ENCODE measurements at places on chromosomes 3 and 15.
A peak's percentile ranks its signal among the peaks of the same experiment; 100 is the strongest.

DNA sequence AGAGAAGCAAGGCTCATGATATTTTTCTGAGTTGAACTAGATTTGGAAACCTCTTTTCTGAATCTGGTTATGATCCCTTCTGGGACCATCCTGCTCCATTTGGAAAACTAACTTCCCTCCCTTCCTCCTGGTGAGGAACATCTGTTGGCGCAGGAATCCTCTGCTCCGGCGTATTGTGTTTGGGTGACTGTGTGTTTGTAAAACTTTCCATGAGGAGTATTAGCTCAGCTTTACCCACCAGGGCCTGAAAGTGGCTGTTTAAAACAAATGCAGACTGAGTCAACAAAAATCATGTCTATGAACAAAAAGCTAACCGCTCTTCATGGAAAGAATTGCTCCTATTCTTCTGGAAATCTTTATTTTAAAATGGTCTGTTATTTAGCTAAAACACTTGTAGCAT, 17.7 kb downstream of the STARD9 start:
- DNase-seq: no peak

- no peak for DNase-seq
Measured at GRCh38 chr15:74216949-74217348, 14.4 kb upstream of the STRA6 start.

GRCh38 chr3:11289864-11290263, 17.7 kb downstream of the ATG7 start:
- no peak for DNase-seq

GRCh38 chr15:100383302-100384107, 41.7 kb upstream of the ADAMTS17 start:
- DNase-seq: peak; percentile 60

GRCh38 chr15:44082558-44083157, 112.4 kb downstream of the FRMD5 start:
- DNase-seq: no peak

DNA sequence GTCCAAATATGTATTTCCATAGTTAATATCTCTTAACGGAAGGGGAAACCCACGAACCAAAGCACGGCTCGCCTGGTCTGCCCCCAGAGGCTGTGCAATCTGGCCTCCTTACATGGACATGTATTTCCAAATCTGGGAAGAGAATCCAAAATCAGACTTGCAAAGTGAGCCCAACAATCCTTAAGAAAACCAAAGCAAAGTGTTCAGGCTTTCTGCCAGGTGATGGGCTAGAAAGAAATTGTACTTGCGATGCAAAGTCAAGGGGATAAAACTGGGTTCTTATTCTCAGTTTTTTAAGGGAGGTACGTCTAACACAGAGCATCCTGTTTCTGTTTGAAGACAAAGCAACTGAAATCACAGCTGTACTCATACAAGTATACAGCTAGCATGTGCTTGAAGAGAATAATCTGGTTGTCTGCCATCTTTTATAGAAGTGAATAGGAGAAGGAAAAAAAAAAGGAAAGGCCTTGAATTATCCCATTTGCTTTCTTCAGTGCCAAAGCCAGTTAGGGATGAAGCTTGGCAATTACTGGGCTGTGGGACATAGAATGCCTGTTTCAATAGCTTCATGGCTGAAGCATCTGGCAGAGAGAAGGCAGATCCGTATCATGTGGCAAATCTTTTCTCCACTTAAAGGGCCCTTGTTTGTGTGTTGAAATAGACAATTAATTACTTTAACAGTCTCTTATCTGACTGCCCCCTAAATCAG, 48.4 kb downstream of the LRIG1 start:
- no peak for DNase-seq

- DNase-seq: peak; percentile 72
Measured at GRCh38 chr3:148366743-148367410, 330.8 kb upstream of the AGTR1 start.

DNA sequence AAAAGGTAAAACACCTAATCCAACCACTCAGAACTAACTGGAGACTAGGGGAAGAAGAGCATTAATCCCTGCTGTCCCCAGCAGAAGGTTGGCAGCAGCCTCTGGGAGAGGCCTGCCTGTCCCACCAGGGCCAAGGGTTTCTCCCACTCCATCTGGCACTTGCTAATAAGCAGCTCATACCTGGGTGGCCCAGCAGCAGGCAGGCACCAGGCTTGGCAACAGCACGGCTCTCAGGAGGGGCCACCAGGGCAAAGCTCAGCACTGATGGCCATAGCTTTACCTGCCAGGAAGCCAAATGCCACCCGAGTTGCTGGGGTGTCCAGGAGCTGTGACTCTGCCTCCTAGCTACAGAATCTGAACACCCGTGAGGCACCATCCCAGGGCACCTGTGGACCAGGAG, 58.3 kb downstream of the BOC start:
- no peak for DNase-seq

DNA sequence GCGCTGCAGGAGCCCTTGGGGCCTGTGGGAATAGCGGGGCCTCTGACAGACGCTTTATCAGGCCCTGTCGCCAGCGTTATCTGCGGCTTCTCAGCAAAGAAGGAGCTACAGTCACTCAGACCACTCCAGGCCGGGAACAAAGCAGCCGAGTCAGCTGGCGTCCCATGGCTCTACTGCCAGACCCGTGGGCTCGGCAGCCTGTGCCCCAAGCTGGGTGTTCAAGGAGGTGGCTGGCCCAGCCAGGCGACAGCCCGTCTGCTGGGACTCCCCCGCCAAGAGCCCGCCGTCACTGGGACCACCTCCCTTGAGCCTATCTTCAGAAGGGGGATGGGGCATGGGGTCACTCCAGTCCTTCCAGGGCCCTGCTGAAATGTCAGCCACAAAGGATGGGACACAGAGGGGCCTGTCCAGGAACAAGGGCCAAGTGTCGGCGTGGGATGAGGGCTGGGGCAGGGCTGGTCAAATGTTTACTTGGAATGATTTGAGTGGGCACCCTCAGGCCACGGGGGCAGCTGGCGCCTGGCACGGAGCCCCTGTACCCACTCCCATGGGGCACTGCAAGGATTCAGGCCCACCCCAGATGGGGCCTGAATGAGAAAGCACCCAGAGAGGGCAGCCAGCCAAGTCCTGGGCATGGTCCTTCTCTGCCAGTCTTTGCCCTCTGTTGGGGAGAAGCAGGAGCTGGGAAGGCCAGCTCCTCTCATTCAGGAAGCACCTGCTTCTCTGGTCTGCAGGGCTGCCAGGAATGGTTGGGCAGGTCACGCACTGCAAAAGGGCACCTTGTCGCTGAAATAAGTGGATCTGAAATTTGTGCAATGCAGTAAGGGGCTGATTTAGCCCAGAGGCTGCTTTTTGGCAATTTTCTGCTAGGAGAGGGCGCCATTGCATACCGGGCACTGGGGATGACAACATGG, 148.3 kb downstream of the SMAD6 start:
- DNase-seq: no peak

- no peak for DNase-seq
Measured at GRCh38 chr3:53511246-53511645, 16.8 kb downstream of the CACNA1D start.

- no peak for DNase-seq
Measured at GRCh38 chr3:62659660-62660059, 215.6 kb downstream of the CADPS start.

DNA sequence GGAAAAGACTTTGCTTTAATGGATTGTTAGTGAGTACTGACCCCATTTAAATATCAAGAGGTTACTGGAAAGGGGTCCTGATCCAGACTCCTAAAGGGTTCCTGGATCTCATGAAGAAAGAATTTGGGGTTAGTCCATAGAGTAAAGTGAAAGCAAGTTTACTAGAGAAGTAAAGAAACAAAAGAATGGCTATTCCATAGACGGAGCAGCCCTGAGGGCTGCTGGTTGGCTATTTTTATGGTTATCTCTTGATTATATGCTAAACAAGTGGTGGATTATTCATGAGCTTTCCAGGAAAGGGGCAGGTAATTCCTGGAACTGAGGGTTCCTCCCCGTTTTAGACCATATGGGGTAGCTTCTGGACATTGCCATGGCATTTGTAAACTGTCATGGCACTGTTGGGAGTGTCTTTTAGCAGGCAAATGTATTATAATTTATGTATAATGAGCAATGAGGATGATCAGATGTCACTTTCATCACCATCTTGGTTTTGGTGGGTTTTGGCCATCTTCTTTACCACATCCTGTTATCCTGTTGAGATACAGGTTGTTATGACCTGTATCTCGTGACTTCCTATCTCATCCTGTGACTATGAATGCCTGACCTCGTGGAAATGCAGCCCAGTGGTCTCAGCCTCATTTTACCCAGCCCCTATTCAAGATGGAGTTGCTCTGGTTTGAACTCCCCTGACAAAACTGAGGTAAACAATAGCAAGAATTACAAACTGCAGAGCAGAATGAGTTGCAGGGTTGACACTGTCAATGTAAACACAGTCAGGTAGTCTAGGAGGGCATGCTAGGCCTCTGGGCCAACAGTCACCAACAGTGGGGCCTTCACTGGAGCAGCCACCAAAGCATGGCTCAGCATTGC, 10.3 kb upstream of the GPR160 start:
- no peak for DNase-seq
